ENCODE measurements at places on chromosomes 12 and 14.

DNA sequence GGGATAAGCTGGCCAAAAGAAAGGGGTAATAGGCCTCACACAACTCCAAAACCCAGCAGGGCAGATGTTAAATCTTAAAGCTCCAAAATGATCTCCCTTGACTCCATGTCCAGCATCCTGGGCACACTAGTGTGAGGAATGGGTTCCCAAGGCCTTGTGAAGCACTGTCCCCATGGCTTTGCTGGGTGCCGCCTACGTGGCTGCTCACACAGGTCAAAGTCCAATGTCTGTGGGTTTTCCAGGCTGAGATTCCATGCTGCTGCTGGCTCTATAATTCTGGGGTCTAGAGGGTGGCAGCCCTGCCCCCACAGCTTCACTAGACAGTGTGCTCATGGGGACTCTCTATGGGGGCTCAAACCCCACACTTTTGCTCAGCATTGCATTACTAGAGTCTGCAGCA, 145.3 kb upstream of the GRIN2B start:
- no peak for DNase-seq

- no peak for DNase-seq
Observed at GRCh38 chr12:109573914-109574244, 285 bp downstream of the MVK start.

DNA sequence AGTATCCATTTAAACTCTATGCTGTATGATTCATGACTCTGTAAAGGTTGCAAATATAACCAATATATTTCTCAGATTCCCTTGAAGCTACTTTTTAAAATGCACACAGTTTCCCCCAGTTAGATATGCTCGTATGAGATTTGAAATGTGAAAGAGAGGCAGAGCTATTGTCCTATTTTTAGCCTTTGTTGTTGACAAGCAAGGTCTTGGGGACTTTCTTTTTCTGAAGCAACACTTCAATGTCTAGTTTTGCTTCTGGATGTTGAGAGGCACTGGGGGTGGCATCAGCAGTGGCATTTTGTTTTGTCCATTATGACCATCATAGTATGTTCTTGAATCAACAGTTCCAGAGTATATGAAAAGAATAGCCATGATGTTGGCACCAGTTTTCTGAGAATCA, 63.4 kb downstream of the ASCL1 start:
- no peak for DNase-seq

DNA sequence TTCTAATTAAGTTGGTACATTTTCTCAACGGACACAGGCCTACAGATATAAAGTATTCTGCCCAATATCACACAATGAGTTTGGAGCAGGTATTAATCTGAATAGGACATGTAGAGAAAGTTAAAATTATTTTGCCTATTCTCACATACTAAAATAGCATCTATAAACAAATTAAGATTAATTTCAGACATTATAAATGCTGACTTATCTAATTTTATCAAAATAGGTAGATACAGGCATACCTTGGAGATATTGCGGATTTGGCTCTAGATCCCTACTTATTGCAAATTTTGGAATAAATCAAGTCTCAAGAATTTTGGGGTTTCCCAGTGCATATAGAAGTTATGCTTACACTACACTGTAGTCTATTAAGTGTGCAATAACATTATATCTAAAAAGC, 41.0 kb upstream of the GRIP1 start:
- no peak for DNase-seq

GRCh38 chr14:96902004-96902403, 104.8 kb downstream of the VRK1 start:
- DNase-seq: no peak

GRCh38 chr14:85366226-85366625, 163.7 kb upstream of the FLRT2 start:
- no peak for DNase-seq

GRCh38 chr14:45039390-45039789, 44.5 kb upstream of the PRPF39 start:
- no peak for DNase-seq

DNA sequence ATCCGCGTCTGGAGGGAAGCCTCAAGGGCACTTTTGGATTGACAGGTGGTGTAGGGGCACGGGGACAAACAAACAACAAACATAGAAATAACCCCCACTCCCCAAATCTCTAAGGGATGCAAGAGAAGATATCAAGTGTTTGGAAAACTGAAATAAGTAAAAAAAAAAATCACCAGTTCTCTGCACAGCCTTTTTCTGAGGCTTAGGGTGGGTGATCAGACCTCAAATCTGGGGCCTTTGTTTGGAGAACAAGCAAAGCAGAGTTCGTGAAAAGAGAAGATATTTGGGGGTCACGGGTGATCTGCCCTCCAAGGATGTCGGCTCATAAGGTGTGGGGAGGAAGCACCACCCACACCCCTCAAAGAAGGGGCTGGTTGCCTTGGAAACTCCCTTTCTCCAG, 10.7 kb downstream of the TBX5 start:
- DNase-seq: no peak

- DNase-seq: no peak
Observed at GRCh38 chr12:86743875-86744536, 487.8 kb upstream of the MGAT4C start.

GRCh38 chr12:91618281-91618680, 435.7 kb upstream of the DCN start:
- no peak for DNase-seq

DNA sequence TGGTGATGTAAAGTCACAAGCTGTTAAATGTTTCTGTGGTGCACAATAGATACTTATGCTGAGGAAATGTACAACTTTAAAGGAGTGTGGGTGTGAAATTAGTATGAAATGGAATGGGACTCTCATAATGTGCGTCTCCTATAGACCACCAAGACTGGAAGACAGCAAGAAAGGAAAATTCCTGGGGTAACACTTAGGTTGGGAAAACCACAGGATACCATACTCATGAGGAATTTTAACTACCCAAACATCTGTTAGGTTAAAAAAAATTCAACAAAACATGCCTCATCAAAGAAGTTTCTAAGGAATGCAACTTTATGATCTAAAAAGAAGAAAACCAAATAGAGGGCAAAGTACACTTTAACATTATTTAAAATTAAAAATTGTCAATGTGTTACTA, 113.7 kb upstream of the MYF6 start:
- DNase-seq: no peak

- DNase-seq: no peak
Observed at GRCh38 chr14:72726444-72726843, 167.5 kb downstream of the DPF3 start.

DNA sequence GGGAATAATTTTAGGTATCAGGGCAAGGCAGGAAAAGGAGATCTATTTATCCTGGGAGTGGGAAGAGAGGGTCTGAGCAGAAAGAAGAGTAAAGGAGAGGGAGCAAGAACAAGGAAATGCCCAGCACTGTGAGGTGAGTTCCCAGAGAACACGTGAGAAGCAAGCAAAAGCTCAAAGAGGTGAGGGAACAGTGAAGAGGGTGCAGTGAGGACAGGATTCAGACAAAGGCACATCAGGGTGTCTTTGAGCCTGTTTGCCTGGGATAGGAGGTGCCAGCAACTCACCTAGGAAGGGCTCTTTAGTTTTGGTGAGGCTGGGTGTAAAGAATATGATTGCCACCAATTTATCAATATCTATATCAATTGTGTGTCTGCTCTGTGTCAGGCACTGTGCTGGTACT, 88.9 kb upstream of the NRXN3 start:
- DNase-seq: no peak

DNA sequence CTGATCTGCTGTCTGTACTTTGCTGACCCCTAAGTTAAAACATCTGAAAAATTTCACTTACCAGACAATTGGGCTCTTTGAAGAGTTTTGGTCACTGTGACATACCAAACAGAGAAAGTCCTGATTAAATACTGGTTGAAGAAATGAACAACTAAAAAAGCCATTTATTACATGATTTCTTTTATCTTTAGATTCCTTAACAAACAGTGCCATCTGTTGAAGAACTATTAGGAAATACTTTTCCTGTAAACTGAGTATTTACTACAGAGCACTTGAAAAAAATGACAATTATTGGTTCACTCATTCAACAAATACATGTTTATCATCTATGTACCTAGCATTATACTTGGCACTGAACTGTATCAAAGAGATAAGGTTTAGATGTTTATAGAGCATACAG, 6.5 kb upstream of the WASHC4 start:
- DNase-seq: no peak

DNA sequence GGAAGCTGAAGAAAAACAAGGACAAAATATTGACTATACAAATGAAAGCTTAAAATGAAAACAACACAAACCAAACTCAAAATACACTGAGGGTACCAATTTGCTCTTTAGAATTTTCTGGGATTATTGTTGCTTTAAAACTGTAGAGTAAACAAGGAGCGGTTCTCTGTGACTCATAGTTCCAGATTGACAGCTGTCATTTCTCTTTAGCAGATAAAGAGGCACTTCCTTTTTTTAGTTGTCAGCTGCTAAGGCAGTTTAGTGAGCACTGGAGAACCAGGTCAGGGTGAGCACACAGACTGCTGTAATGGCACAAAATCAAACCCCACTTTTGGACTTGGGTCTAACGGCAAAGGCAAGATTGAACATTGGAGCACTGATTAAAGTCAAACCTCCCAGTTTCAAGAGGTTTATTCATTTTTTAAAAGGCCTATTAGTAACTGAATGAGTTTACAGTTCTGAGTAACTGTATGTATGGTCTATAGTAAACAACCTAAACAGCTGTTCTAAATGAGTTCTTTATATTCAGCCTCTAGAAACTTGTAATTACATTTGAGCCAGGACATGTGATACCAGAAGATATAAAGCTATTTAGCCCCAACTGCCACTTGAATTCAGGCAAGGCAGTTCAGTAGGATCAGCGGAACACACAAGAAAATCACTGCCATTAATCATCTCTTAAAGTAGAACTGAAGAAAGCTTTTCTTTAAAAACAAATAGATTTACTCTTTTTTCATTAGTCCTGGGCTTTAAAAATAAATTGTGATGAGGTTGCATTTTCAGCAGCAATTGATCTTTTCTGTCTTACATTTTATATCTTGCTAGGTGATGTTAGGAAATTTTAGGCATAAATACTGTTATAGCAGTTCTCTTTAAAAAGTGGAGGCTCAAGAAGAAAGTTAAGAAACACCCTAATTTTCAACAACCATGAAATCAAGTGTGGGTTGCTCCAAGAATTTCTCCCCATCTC, 71.7 kb upstream of the PRICKLE1 start:
- DNase-seq: no peak

GRCh38 chr14:68819260-68819691, 26.4 kb upstream of the ZFP36L1 start:
- DNase-seq: no peak

DNA sequence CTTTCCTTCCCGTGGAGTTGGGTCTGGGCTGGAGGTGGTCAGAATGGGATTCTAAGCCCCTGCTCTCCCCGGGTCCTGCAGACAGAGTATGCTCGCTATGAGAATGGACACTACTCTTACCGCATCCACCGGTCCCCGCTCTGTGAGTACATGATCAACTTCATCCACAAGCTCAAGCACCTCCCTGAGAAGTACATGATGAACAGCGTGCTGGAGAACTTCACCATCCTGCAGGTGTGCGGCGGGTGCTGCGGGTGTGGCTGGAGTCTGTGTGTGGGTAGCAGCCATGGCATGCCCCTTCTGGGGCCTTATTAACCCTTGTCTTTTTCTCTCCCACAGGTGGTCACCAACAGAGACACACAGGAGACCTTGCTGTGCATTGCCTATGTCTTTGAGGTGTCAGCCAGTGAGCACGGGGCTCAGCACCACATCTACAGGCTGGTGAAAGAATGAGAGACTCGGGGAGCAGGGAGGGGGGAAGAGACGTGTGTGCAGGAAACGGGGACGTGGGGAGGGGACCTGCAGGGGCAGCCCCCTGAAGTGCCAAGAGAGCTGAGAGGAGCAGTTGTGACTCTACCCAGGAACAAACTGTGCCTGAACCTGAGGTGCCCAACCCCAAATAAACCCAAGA, 37.0 kb upstream of the TSPAN9 start:
- no peak for DNase-seq

DNA sequence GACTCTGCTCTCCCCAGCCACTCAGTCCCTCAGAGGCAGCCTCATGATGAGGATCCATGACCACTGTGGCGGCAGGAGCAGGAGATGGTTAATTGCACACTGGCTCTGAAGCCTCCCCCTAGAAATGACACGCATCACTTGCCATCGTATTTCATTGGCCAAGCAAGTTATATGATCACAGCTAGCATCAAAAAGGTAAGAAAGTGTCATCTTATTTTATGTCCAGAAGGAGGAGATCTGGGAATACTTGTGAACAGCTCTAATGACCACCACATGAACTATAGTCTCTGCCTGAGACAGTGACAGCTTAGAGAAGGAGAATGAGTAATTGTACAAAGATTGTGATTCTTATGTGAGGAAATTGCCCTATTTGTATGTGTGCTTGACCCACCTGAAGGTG, 363.4 kb downstream of the NUAK1 start:
- no peak for DNase-seq

GRCh38 chr12:20404576-20405346, 36.4 kb downstream of the PDE3A start:
- no peak for DNase-seq

- no peak for DNase-seq
Observed at GRCh38 chr14:75141062-75141461, 14.2 kb upstream of the NEK9 start.

- no peak for DNase-seq
Observed at GRCh38 chr12:24881227-24881626, 67.7 kb downstream of the BCAT1 start.

- DNase-seq: no peak
Observed at GRCh38 chr14:96030108-96030760, 8.9 kb upstream of the C14orf132 start.

DNA sequence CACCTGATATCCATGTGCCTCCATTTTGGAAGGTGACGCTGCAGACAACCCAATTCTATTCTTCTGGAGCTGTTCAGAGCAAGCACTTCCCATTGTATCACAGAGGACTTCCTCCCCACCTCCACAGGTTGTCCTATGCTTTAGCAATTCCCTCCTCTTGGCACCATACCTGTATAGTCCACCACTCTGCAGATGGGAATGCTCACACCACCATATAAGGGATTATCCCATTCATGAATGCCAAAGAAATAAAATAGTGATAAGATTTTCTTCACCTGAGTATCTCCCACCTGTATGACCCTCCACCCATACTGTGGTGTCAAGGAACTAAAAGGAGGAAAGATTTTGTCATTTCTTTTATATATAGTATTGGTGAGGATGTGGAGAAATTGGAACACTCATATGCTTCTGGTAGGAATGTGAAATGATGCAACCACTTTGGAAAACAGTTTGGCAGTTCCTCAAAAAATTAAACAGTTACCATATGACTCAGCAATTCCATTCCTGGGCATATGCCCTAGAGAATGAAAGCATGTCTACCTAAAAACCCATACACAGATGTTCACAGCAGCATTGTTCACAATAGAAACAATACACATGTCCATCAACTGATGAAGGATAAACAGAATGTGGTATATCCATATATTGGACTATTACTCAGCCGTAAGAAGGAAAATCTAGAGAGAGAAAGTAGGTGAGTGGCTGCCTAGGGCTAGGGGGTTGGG, 75.2 kb downstream of the FIGNL2 start:
- no peak for DNase-seq

DNA sequence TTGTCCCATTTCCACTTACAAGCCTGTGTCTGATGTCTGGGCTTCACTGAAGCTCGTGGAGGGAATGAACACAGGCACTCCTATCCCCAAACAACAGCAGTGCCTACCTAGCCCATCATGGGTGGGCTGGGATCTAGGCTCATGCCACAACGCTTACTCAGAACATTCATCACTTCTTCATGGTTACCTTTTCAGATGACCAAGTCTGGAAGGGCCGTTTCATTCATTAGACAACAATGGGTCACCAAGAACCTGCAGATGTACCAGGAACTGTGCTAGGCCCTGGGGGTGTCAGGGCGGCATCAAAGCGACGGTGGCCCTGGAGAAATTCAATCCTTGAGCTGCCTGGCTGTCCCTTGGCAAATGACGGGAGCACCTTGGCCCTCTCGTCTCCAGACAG, 64.9 kb upstream of the FZD10 start:
- DNase-seq: no peak
